Osteocyte (in vitro differentiated cells): ENCODE measurements at places on chromosomes 13 and 19. TPM values are rescaled to one million over a fixed set of nuclear protein-coding genes. Genes with fewer than 3 reads are reported as not detected.

DNA sequence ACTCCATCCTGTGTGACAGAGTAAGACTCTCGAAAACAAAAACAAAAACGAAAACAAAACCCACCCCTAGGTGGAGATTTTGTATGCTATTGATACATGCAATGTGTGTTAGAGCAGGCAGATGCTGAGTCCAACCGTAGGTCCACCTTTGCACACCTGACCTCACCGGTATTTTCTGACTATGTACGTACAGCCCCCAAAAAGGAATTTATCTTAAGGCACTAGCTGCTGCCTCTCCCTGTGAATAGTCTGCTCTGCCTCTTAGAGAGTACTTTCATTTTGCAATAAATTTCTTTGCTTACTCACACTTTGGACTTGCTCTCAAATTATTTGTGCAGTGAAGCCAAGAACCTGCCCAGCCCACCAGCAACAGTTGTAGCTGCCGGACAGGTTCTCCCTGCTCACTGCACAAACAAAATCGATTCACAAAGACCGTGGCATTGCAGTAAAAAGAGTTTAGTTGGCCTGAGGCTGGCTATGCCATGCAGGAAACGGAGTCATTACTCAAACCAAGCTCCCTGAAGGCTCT, 8.2 kb upstream of the ZNF77 start:
- no peak overlapping the region for H3K4me3 ChIP-seq
- no peak for DNase-seq
- H3K27ac ChIP-seq, result no peak overlapping the region
- H3K36me3 ChIP-seq, result peaks cover 1% of the 10 kb centered on the region
- peaks cover 14% of the 10 kb centered on the region for H3K4me1 ChIP-seq

GRCh38 chr19:43776286-43776685, 4.5 kb downstream of the KCNN4 start:
- no peak overlapping the region for H3K27ac ChIP-seq
- H3K36me3 ChIP-seq, result no peaks in the 10 kb centered on the region
- no peak overlapping the region for H3K4me3 ChIP-seq

GRCh38 chr19:12527034-12527836, 24.0 kb downstream of the ZNF564 start:
- no peaks in the 10 kb centered on the region for H3K27me3 ChIP-seq
- no peak for DNase-seq
- no peak overlapping the region for H3K4me3 ChIP-seq
- H3K4me1 ChIP-seq, result no peaks in the 10 kb centered on the region

DNA sequence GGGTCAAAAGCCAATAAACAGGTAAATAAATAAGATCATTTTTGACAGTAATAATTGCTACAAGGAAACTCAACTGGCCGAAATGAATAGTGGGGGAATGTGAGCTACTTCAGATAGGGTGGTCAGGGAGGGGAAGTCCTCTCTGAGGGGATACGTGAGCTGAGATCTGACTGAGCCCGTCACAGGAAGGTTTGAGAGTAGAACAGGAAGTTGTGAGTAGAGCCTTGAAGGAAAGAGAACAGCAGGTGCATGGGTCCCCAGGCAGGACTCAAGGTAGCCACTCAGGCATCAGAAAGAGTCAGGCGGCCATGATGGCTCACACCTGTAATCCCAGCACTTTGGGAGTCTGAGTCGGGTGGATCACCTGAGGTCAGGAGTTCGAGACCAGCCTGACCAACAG, 6.3 kb downstream of the IRGQ start:
- peaks cover 12% of the 10 kb centered on the region for H3K4me1 ChIP-seq
- no peaks in the 10 kb centered on the region for H3K27me3 ChIP-seq
- H3K27ac ChIP-seq, result no peak overlapping the region
- peaks cover 32% of the 10 kb centered on the region for H3K36me3 ChIP-seq

CILP2 gene
- total RNA-seq, result 0.63 and 1.1 TPM in 2 replicates
